ENCODE measurements at places on chromosomes 7 and 10.

GRCh38 chr10:13567030-13567429, 19.7 kb upstream of the PRPF18 start:
- ATAC-seq: peak; percentile 46

DNA sequence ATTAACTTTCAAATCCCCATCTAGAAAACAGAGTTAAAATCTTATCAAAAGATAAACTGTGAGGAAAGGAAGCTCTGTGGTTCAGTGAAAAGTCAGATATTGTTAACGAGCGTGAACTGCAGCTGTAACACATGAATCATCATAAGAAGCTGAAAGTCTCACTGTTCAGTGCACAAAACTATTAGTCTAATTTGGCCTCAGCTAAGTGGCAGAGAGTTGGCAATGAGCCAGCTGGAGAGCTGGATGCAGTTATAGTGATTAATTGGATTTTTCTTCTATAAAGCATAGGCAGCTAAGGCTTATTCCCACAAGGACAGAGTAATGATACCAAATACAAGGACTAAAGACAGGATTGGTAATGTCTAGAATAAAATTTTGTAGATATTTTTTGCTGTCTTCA, 101.1 kb upstream of the ABCB5 start:
- peak; percentile 41 for ATAC-seq

DNA sequence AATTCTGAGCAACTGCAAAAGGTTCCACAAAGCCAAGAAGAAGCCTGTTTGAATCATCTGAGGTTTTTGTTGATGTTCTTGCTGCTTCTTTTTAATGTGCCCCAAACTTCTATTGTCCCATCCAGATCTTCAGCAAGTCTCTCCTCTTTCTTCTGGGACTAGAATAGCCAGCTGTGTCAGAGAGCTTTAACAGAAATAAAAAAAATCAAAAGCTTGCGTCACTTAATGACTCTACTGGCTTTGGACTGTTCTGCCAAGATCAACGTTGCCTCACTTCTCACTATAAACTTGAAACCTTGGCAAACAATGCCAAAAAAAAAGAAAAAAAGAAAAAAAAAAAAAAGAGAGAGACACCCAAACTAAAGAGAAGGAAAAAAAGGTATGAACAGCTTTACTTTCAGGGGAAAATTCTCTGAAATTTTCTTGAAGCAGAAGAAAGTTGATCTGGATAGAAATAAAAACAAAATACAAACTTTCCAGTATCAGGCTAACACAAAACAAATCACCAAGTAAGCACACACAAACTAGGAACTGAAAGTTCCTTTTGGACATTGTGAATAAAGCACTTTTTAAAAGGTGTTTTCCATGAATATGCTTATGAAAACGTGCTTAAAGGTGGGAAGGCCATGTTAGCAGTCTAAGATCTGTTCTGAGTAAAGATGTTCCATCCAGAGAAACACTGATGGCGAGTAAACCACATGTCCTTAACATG, 14.8 kb downstream of the USP54 start:
- ATAC-seq: peak; percentile 74

DNA sequence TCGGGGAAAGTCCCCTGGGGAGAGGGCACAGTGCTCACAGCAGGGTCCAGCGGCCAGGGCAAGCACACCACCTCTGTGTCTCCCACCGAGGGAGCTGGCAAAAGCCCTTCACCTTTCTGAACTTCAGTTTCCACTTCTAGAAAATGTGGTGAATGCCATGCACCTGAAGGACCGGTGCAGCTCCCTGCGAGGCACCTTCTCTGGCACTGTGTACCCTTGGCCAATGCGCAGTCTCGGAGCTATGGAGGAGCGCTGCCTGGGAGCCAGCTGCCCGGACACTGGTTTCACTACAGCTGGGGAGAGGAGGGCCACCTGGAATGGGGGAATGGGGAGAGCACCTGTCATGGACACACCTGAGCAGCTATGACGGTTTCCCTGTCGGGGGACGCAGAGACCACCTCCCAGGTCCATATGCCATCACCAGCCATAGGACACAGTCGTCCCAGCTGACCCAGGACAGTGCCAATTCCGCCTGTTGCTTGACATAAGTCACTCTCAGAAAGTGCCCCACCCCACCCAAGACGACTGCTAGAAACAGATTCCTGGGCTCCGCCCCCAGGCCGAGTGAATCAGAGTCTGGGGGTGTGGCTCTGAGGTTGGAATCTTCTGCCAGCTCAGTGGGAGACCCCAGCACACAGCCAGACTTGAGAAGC, 16.8 kb downstream of the RASGEF1A start:
- ATAC-seq: peak; percentile 32

DNA sequence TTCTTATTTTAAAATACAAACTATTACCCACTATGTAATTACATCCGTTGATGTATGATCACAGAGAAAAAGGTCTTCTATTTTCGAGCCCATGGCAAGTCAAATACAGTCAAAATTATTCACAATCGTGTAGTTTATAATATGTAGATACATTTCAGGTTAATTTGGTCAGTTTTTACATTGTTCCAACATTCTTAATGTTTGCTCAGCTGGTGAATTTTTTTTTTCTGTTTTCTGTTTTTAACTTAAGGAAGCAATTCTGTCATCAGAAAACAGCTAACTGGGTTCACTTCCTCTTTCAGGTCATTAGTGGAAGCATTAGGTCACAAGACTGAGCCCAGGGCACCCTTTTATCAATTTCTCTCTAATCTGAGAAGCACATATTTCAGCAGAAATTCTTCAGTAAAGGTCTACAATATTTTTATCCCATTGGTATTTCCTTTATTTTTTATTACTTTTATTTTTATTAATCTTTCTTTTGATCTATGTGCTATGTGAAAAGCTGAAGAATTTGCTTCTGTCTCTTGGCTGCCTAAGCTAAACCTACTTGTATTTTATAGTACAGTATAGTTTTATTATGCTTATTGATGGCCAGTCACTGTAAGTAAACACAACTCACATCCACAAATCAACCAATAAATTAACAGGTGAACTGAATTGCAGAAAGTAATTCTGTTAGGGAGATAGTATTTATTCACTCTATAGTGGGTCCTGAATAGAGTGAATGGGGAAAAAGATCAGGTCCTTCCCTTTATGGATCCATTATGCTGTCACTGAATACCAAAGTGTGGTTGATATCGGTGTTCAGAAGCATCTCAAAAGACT, 84.6 kb downstream of the ICA1 start:
- no peak for ATAC-seq

All from esophagus mucosa (tissue), 1 donor.